ENCODE measurements at places on chromosomes 7 and 10.

- no peak for DNase-seq
Measured at GRCh38 chr10:110644598-110645462, 694 bp downstream of the RBM20 start.

DNA sequence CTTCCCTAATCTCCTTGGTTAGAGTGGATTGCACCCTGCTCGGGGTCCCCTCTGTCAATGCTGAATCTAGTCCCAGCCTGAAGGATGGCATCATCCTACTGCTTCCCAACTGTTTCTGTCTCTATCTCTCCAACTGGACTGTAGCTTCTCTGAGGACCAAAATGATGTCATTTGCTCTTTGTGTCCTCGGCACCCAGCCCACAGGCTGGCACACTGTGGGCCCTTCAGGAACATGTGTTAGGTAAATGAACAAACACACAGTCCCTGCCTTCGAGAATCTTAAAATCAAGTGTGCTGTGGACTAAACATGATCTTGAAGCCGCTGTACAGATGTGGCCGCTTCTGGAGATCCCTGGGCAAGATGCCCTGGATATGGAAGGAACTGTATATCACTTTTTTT, 5.0 kb upstream of the CDH23 start:
- no peak for DNase-seq

DNA sequence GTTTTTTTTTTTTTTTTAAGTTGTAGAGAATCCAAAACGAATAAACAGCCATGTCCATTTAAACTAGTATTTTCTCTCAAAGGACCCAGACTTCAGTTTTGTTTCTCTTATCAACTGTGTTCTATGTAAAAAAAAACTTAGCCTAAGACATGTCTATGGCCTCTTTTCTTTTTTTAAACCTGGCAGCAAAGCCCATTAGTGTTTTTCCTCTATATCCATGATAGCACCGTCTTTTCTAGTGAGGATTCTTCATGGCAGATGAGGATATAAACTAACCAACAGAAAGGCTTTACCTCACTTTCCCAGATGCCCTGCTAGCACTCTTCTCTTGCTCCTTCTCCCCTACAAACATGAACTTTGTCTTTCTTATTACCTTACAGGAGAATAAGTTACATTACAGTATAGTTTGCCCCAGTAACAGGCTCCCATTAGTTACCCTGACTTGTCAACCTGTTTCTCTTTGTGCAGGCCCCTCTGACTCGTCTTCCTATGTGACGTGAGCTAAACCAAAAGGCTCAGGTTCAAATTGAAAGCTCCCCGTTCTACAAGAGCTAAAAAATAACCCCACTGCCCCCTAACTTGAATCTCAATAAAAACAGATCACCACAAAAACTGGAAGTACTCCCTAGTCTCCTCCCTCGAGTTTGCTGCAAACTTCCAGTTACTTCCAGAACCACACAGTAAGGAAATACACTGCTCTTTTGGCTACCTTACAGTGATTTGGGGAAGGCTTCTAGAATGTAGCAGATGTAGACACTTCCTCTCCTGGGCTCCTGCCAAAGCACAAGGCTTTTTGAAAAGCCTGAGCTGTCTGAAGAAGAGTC, 20.1 kb downstream of the P4HA1 start:
- no peak for DNase-seq

GRCh38 chr10:63164166-63164623, 31.1 kb downstream of the NRBF2 start:
- DNase-seq, result no peak

DNA sequence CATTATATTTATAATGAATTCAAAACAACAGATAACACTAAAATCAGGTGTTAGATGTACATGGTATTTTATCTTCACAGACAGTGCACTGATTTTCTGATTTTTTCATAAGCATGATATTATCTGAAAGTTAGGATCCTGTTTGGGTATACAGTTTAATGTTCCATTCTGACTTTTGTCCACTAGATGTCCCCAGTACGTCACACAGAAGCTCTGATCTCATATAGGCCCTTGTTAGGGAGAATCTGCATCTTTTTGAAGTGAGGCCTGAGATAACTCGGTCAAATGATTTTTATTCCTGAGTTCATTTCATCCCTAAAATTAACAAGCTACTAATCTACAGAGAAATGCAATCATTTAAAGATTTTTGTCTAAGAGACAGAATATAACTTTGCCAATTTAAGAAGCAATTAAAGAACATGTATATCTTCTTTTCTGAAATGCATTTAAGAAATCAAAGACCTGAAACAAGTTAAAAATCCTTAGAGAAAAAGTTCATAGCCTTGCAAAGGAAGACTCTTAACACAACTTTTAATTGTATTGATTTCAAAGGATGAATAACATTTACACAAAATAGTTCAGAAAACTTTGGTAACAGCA, 72.0 kb upstream of the TES start:
- DNase-seq, result peak; percentile 72

Data from Jurkat, Clone E6-1 (cell line).